Large intestine (tissue), 12 donors: ENCODE measurements at places on chromosomes 2 and 18.

- H3K27ac ChIP-seq, result no peak overlapping the region
- no peaks in the 10 kb centered on the region for H3K36me3 ChIP-seq
- no peak for DNase-seq
- H3K4me3 ChIP-seq, result no peak overlapping the region
- no peaks in the 10 kb centered on the region for H3K27me3 ChIP-seq
Observed at GRCh38 chr2:30444273-30444672, 2.8 kb upstream of the LCLAT1 start.

DNA sequence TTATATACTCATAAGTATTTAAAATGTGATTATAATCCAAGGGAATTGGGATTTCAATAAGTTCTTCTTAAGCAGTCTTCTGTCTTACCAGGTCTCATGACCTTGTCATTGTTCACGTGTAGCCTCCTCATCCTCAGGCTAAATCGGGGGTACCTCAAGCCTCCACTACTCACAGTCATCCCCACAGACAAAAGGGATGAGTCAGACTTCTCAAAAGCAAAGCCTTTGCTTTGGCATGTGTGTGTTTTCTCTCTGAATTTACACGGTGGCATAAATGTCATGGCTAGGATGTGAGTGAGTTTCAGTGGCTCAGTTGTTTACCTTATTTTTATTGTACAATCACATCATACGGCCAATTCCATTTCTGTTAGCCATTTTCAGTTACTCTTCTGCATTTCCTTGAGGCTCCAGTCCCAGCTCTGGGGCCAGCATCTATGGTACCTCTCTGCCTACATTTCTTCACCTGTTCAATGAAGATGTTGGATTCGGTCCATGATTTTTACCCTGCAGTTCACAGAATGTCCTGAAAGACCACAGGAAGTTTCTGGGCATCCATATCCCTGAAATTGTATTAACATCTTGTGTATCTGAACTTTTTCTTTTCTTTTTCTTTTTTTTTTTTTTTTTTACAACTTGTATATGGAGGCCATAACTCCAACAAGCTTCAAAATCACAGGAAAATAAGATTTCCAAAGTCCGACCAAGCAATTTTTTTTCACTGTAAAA is 195.3 kb downstream of the FHOD3 start:
- H3K4me3 ChIP-seq, result no peak overlapping the region
- no peaks in the 10 kb centered on the region for H3K27me3 ChIP-seq
- H3K36me3 ChIP-seq, result no peaks in the 10 kb centered on the region
- no peak overlapping the region for H3K27ac ChIP-seq
- no peaks in the 10 kb centered on the region for H3K4me1 ChIP-seq
- DNase-seq, result no peak

- H3K36me3 ChIP-seq, result no peaks in the 10 kb centered on the region
- no peaks in the 10 kb centered on the region for H3K4me1 ChIP-seq
- no peak overlapping the region for H3K4me3 ChIP-seq
- H3K27ac ChIP-seq, result no peak overlapping the region
- no peak for DNase-seq
Observed at GRCh38 chr18:47777626-47778025, 152.8 kb downstream of the SMAD2 start.

DNA sequence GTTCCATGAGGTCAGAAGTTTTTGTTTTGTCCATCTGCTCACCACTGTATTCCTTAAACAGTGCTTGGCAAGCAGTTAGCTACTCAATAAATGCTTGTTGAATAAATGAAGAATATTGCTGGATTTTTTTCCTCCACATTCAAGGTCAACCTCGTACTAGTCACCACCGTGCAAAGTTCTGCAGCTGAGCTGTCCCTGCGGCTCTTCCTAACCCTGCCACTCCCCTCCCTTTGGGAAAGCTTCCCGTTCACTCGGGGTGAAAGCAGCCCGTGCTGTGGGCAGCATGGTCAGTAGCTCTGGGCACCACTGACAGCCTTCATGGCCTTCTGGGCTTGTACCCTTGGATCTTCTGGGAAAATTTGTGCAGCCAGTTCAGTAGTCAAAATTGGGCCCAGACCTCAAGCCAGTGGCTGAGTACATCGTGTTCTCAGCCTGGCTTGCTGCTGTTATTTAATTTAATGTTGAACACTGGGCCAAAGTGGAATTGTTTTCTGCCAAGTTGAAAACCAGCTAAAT is 469.3 kb upstream of the RAB12 start:
- no peak for DNase-seq
- no peak overlapping the region for H3K4me3 ChIP-seq
- no peak overlapping the region for H3K27ac ChIP-seq
- H3K36me3 ChIP-seq, result no peaks in the 10 kb centered on the region

DNA sequence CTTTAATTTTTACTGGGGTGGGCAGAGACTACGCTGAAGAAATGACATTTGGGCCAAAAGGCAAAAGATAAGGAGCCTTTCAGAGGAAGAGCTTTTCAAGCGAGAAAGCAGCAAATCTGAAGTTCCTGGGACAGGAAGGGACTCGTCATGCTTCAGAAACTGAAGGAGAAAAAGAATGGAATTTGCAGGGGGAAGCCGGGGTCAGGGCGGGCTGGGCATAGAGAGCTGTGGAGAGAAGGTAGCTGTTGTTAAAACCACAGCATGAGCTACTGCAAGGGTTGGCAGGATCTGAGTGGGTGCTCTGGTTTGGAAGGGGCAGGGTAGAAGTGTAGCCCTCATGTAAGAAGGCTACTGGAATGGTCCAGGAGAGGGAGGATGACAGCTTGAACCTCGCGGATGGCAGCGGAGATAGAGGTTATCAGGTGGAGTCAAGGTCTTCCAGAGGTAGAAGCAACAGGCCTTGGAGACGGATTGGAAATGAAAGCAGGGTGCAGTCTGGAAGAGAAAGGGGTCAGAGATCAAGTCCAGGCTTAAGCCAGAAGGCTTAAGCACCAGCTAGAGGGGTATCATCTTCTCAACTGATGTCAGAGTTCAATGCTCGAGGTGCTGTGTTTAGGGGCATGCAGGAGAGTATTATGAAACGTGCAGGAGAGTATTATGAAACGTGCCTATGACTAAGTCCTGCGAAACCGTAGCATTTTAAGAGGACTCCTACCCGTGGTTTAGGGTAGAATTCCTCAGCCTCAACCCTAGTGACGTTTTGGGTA is 18.9 kb downstream of the ATP8B1 start:
- H3K27ac ChIP-seq, result no peak overlapping the region
- no peaks in the 10 kb centered on the region for H3K36me3 ChIP-seq
- H3K4me1 ChIP-seq, result peaks cover 15% of the 10 kb centered on the region
- H3K4me3 ChIP-seq, result no peak overlapping the region
- no peak for DNase-seq

- no peak overlapping the region for H3K27ac ChIP-seq
- no peak overlapping the region for H3K4me3 ChIP-seq
- H3K27me3 ChIP-seq, result no peaks in the 10 kb centered on the region
- H3K4me1 ChIP-seq, result peaks cover 5% of the 10 kb centered on the region
- no peaks in the 10 kb centered on the region for H3K36me3 ChIP-seq
Observed at GRCh38 chr2:68040078-68040477, 22.7 kb downstream of the C1D start.

GRCh38 chr2:98473995-98474780 is 29.5 kb downstream of the INPP4A start:
- no peak overlapping the region for H3K4me3 ChIP-seq
- no peaks in the 10 kb centered on the region for H3K27me3 ChIP-seq
- H3K36me3 ChIP-seq, result peaks cover 3% of the 10 kb centered on the region
- no peak overlapping the region for H3K27ac ChIP-seq
- DNase-seq, result no peak
- H3K4me1 ChIP-seq, result peaks cover 4% of the 10 kb centered on the region

- H3K36me3 ChIP-seq, result peaks cover 90% of the 10 kb centered on the region
- H3K27me3 ChIP-seq, result no peaks in the 10 kb centered on the region
- no peak for DNase-seq
- no peak overlapping the region for H3K27ac ChIP-seq
Observed at GRCh38 chr2:10790228-10790973, 22.2 kb downstream of the PDIA6 start.

DNA sequence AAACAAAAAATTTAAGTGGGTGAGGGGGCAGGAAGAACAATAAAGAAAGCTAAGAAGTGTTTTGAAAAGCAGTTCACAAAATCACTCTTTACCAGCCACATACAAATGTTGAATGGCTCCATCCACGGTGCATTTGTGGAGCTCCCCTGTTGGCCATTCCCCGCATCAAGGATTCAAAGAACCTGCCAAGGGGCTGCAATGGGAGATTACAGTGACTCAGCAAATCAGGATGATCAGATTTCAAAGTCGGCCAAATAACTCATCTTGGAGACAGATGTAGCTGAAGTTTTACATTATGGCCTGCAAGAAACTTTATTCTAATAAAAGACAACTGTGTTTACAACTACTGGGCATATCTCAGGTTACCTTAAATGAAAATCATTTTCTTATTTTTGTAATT is 26.9 kb downstream of the COL4A3 start:
- no peaks in the 10 kb centered on the region for H3K4me1 ChIP-seq
- no peaks in the 10 kb centered on the region for H3K36me3 ChIP-seq
- H3K27ac ChIP-seq, result no peak overlapping the region
- peaks cover 4% of the 10 kb centered on the region for H3K27me3 ChIP-seq

DNA sequence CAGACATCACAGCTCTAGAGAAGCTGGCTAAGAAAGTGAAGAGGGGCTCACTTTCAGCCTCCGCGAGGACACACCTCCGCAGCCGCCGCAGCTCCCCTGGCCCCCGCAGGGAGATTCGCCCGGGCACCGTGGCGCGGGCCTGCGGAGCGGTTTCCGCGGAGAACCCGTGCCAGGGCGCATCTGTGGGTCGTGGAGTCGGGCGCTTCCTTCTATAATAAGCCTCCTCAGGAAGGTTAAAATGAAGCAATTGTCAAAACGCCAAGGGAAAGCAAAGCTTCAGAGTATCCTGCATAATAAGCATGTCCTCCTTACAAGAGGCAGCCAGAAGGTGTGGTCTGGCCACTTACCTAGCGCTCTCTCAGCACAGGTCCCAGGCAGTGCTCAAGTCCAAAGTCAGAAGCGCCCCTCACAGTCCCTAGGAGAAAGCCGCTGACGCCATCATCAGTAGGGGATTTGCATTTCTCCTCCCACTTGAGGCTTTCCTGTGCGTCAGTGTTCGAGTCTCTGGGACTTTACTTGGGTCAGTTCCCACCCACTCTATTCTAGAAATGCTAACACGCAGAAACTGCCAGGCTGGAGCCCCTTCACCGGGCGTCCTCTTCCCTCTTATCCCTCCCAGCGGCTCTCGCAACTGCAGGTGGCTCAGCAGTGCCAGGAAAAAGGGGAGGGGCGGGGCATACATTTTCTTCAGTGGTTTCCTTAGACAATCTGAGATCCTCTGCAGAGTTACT is at the start of gene STAT4:
TSS of gene STAT4 (minus strand) at position 395 of the 731 bp plus-strand sequence. CDS start 2,791 bp downstream, outside the sequence.
- no peaks in the 10 kb centered on the region for H3K4me1 ChIP-seq
- peak within 1 kb of the TSS; percentile 57 for H3K27ac ChIP-seq
- no peaks in the 10 kb centered on the region for H3K36me3 ChIP-seq
- peak within 1 kb of the TSS; percentile 68 for H3K4me3 ChIP-seq
- H3K27me3 ChIP-seq, result no peaks in the 10 kb centered on the region
- peak; percentile 88 for DNase-seq

- no peaks in the 10 kb centered on the region for H3K27me3 ChIP-seq
- no peak for DNase-seq
- H3K4me3 ChIP-seq, result no peak overlapping the region
- H3K4me1 ChIP-seq, result no peaks in the 10 kb centered on the region
Observed at GRCh38 chr2:175147186-175147585, 20.8 kb downstream of the ATF2 start.

DNA sequence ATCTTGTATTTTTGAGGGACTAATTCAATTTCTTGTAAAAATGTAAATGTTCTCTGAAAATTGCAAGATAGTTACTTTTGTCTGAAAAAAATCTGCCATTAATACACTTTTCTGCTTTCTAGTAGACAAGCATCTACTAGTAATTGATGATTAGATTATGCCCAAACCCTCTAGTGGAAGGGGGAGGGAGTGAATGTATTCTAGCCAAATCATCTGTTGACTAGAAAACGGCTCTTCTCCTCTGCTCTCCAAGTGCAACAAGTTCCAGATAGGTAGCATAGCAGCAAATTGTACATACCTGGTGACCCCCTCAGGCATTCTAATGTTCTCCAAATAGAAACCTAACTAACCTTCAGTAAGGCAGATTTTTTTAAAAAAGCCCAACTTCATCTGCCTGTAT is 58.6 kb downstream of the RELCH start:
- no peak for DNase-seq
- H3K4me1 ChIP-seq, result no peaks in the 10 kb centered on the region
- H3K27ac ChIP-seq, result no peak overlapping the region
- peaks cover 21% of the 10 kb centered on the region for H3K36me3 ChIP-seq

DNA sequence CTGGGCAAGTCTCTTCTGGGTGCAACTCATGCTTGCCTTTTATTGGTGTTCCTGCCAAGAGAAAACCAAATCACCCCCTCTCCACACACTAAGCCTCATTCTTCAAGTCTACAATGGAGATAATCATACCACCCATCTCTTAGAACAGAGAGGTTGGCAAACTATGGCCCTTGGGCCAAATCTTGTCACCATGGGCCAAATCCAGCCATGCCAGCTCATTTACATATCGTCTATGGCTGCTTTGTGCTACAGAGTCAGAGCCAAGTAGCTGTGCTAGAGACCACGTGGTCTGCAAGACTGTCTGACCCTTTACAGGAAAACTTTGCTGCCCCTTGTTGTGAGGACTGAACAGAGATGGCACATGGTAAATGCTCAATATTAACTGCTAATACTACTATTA is 270.3 kb upstream of the PARD3B start:
- no peak overlapping the region for H3K4me3 ChIP-seq
- H3K36me3 ChIP-seq, result no peaks in the 10 kb centered on the region
- peaks cover 2% of the 10 kb centered on the region for H3K27me3 ChIP-seq
- no peaks in the 10 kb centered on the region for H3K4me1 ChIP-seq

DNA sequence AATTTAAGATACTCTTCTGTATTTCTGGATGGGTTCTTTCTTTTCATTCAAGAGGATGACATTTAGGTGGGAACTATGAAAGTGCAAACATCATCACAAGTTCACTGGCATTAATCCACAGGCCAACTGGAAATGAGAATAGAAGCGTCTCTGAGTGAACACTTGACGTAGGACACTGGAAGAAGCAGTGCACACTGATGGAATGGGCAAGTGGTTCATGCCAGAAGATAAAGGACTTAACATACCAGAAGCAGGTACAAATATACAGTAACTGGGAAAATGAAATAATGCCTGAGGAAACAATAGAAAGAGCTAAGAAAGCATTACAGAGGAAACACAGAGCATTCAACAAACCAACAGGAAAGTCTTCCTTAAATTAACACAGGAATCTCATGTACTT is 120.9 kb upstream of the CCDC195 start:
- H3K4me1 ChIP-seq, result no peaks in the 10 kb centered on the region
- peaks cover 5% of the 10 kb centered on the region for H3K36me3 ChIP-seq
- H3K27ac ChIP-seq, result no peak overlapping the region
- no peak overlapping the region for H3K4me3 ChIP-seq
- no peaks in the 10 kb centered on the region for H3K27me3 ChIP-seq

DNA sequence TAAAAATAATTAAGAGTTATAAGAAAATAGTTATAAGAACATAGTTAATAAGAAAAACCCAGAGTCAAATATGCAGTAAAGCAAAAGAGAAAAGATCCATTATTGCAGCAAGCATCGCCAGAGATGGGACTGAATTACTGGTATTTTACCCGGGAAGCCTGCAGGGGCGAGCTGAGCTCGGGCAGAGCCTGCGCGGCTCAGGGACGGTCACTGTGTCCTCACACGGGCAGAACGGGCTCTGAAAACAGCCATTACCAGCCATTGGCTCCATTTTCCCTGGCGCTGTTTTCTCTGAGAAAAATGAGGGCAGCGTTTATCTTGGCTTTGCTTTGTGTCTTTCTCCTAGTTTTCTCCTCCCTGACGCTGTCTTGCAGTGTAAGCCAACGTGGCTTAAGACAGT is 95.3 kb upstream of the ALKAL2 start:
- no peak overlapping the region for H3K4me3 ChIP-seq
- no peaks in the 10 kb centered on the region for H3K36me3 ChIP-seq
- no peaks in the 10 kb centered on the region for H3K27me3 ChIP-seq
- DNase-seq, result no peak
- H3K27ac ChIP-seq, result no peak overlapping the region
- H3K4me1 ChIP-seq, result no peaks in the 10 kb centered on the region
